CD4-positive, alpha-beta T cell treated with Interleukin-6 at 100 ng/mL for 8 hours (primary cell): ENCODE measurements at places on chromosomes 2 and 18.

GRCh38 chr2:219460424-219460926 lies 25.8 kb downstream of the SPEG start:
- DNase-seq = no peak

- DNase-seq = no peak
Measured at GRCh38 chr2:83594241-83595120, 864.6 kb downstream of the SUCLG1 start.

DNA sequence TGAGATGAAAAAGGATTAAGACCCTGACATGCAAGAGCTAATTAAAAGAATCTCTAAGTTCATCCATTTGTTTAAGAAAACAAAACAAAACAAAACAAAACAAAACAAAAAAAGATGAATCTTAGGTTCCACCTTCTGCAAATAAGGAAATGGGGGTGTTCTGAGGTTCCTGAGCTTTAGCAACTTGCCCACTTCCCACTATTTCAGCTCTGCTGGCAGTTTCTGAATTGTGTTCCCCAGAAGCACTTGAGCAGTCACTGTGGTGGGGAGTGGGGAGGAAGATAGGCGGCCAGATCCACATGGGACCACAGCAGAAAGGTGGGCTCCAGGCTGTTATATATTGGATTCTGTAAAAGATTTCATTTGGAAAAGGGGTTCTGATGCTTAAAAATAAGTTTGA lies 20.3 kb downstream of the INO80C start:
- no peak for DNase-seq

GRCh38 chr2:241351640-241352031 lies 4.4 kb upstream of the FARP2 start:
- no peak for DNase-seq

DNA sequence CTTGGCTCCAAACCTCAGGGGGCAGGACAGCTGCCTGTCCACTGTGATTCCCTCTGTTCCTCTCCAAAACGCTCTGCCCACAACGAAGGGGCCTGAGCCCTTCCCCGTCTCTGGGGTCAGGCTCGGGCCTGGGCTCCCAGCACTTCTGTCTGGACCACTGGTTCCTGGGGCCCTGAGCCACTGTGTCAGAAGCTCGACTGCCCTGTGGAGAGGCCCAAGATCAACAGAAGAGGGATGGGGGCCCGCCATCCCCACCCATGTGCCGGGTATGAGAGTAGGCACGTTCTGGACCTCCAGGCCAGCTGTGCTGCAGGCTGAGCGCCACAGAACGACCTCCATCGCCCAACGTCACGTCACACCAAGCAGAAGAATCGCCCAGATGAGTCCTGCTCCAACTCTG lies 119.9 kb upstream of the HS6ST1 start:
- no peak for DNase-seq

DNA sequence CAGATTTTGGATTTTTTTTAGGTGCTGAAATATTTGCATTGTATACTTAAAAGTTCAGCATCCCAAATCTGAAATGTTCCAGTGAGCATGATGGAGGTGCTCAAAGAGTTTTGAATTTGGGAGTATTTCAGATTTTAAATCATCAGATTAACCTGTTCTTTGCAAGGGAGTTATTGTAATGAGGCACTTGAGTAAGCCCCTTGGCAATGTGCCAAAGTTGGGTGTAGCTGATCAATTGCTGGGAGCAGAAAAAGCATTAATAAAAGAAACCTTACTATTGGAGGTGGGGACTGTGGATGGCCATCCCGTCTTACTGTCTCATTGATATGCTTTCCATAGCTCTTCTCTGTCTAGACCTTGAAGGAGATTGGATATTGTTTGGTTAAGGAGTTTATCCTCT lies 28.3 kb downstream of the MALT1 start:
- no peak for DNase-seq

DNA sequence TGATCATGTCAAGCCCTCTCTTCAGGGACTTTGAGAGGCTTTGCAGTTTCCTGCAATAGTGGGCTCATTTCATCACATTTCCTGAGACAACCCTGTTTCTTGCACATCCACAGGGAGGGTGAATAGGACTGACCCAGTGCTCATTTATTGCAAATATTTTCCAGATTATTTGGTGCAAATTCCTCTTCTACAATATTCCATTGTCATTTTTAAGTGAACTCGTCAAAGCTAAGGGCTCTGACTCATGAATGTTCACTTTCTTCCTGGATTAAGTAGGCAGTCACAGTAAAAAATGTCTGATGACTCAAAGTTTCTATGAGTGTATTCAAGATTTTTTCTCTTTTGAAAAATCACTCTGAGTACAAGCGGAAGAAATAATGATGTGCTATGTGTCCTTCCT lies 225.5 kb upstream of the GALNT5 start:
- no peak for DNase-seq

DNA sequence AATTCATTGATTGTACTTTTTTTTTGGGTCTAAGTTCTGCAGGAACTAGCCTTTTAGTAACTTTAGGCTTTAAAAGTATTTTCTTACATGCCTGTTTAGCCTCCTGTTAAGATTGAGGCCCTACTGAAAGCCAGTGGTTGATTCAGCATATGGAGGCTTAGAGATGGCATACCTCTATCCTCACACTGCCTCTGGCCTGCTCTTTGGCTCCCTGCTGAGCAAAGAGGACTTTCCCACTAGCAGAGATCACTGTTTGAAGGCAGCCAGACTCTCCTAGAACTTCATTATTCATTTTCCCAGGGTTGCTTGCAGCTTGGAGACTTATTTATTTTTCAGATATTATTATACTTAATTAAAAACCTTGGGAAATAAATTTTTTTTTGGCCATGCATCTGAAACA lies 405.6 kb upstream of the MEX3C start:
- DNase-seq = no peak

- DNase-seq = no peak
Measured at GRCh38 chr2:86081724-86082123, 24.0 kb downstream of the POLR1A start.

DNA sequence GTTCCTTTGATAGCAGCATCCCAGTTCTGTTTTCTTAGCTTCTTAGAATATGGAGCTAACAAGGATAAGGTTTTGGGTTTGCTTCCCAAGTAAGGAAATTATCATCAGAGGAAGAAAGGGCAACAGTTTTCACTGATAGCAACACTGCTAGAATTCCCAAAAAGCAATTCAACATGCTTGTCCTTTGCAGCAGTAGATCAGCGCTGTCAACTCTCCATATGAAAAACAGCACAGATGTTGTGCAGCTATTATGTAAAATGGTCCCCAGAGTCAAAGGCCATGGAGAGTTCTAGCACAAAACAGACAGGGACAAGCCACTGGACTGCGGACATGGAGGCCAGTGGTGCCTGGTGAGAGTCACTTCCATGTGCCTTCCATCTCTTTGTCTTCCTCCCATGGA lies 135.9 kb upstream of the RNF152 start:
- DNase-seq = no peak
